ENCODE measurements at places on chromosomes 1 and 21.

- DNase-seq = no peak
These were observed 34.1 kb downstream of the QSOX1 start for GRCh38 chr1:180188684-180189175.

DNA sequence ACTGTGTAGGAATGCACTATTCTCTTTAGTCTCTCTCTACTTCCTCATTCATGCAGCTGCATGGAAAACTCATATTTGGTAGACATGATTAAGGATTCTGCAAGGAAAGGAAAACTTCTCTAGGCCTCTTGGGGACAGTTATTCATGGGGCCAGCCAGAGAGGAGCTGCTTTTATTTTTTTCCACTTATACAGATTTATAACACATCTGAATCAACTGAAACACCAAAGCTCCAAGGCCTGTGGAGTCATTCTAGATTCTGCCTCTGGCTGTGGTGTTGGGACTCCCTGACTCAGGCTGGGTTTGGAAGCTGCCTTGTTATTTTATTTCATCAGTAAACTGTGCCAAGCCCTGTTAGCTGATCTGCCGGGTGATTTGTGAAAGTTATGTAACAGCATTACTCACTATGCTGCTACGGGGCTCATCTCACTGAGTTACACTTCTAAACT is 83.9 kb upstream of the EDEM3 start:
- no peak for DNase-seq

DNA sequence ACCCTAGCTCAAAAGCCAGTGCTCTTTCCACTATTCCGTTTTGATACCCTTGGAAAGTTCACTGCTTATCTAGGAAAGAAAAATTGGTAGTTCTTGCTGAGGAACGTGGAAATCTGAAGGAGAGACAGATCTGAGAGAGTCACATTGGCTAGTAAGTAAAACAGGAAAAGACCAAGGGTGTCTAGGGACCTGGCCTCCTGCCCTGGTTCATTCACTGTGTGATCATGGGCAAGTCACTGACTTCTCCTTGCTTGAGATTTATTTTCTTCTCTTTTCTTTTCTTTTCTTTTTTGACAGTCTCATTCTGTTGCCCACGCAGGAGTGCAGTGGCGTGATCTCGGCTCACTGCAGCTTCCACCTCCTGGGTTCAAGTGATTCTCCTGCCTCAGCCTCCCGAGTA is 90.8 kb downstream of the NFIA start:
- no peak for DNase-seq

DNA sequence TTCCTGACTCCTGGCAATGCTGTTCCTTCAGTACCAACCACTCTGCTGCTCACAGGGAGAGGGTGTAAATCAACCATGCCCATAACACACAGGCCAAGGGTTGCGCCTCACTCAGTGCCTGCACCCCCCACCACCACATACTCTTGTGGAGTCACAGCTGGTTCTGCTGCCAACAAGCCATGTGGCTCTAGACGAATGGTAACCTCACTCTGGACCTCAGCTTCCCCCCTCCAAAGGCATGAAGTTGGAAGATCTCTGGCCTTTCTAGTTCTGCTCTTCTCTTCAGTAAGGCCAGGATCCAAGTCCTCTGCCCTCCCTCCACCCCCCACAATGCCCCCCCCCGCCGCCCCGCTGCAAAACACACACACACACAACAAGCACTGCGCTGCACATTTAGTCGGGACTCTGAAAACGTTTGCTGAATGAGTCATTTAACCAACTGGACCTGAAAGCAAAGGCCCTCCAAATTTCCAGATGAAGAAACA is 1.7 kb upstream of the GLIS1 start:
- DNase-seq = no peak

DNA sequence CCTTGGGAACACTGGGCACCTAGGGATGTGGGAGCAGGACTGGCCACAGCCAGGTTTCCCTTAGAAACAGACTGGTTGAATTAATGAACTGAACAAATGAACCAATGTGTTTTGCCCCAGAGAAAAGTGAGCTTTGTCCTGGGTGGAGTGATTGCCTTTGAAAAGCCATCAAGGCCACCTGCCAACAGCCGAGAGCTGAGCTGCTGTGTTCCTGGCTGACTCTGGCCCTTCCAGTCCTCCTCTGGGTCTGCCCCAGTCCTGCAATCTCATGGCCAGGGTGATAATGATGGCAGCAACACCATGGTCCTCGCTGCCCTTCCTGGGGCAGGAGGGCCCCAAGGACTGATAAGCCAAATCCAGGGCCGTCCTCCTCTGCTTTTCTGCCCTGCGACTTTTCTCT is 18.2 kb upstream of the GJA9 start:
- DNase-seq = no peak

- no peak for DNase-seq
These were observed 187.7 kb upstream of the USP24 start for GRCh38 chr1:55402671-55403464.

- no peak for DNase-seq
These were observed 21.1 kb downstream of the TTC13 start for GRCh38 chr1:230957580-230957989.

GRCh38 chr1:159958719-159959380 is 4.8 kb upstream of the SLAMF9 start:
- DNase-seq = no peak

DNA sequence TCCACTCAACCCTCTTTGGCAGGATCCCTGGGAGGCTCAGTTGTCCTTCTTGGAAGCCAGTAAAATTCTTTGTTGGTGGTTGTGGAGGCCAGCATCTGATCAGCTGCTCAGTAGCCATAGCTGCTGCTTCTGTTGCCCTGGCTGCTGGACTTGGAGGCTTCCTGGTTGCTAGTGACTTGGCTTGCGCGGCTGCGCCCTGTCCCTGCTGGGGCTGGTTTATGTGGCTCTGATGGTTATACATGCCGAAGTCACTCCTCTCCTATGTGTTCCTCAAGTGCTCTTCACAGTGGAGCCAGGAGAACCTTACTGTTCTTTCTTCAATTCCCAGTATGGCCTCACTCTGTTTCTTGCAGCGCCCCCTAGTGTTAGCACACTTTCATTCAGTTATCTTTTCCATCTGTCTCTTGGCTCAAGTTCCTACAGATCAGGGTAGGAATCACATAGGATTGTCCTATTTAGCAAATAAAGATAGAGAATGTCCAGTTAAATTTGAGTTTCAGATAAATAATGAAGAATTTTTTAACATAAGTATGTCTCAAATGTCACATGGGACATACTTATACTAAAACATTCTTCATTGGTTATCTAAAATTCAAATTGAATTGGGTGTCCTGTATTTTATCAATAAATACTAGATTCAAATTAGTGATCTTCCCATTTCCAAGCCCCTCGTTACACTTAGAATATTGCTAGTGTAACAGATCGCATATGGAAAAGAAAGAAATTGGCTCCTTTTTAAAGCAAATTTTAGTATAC is 176.5 kb downstream of the TGFB2 start:
- peak; percentile 71 for DNase-seq

All from dermis blood vessel endothelial cell (primary cell).